ENCODE measurements at places on chromosomes 16 and 17.
A peak's percentile ranks its signal among the peaks of the same experiment; 100 is the strongest.

DNA sequence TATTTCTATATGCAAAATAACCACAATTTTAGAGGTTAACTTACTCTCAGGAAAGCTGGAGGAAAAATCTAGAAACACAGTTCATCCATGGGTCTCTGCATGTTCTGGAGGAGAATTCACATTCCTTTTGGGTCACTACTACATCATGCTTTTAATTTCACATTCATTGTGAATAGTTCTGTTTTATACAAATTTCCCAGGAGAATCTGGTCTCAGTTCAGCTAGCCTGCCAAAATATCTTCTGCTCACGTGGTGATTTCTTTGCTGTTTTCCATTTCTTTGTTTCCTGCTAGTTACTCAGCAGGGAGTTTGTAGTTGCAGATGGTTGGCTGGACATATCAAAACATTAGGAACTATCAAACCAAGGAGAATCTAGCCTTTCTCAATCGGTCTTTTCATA, at the start of gene ABCA9:
ABCA9 (minus strand) TSS at position 106 of the 400 bp plus-strand sequence. CDS start 9,801 bp downstream, outside the sequence.
- no peak for DNase-seq

DNA sequence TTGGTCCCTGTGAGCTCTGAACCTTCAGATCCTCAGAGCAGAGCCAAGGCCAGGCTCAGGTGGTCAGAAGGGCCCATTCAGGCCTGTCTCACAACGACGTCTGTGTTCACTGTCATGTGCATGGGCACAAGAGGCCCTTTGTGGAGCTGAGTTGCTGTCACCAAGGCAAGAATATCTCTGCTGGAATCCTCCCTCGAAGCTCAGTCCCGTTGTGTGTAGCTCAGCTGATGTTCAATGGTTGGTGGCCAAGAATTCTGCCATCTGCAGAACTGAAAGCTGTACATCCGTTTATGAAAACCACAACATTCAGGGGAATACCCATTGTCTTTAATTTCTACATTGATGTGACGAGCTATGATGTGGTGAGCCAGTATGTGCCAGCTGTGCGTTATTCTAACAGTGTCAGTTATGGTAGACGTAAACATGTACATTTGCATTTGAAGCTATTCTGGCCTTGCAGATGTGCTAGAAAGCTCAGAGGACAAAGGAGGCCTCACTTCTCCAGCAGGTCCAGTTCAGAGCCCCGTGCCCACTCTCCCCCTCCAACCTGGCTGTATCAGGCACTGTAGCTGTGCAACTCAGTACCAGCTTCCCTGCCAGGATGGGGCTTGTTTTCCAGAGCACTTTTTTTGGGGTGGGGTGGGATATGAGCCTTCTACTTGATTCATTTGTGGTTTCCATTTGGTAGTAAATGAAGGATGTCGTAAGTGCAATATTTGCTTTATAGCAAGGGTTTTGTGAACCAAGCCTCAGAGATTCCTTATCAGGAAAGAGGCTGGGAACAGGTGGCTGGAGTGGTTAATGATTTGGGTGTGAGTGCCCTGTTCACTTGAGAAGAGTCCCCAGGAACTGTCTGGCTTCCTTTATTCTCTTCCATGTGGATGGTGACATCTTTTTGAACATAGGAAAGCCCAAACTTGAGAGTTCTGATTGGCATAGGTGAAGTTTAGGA, 56.1 kb downstream of the B9D1 start:
- no peak for DNase-seq

DNA sequence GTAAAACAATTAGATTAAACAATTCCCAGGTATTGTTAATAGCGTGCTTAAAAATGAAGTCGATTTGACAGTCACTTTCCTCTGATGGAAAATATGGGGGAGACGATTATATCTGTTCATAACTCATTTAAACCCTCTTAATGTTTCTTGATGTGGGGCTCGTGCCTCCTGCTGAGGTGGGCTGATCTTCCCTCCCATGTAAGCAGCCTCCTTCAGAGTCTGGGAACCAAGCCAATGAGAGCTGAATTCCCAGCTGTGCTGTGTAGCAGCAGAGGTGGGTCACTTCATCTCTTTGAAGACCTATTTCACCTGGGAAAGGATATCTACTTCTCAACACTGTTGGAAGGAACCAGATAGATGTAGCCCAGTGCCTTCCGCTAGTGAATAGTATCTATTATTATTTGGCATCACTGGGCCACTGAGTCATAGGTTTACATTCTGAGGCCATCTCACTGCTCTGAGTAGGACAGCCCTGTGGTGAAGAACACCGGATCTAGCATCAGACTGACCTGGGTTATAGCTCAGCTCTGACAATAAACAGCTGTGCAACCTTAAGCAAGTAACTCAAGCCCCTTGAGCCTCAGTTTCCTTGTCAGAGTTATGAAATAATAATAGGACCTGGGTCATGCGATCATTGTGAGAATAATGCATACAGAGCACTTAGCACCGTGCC, 85.3 kb upstream of the C16orf82 start:
- no peak for DNase-seq

DNA sequence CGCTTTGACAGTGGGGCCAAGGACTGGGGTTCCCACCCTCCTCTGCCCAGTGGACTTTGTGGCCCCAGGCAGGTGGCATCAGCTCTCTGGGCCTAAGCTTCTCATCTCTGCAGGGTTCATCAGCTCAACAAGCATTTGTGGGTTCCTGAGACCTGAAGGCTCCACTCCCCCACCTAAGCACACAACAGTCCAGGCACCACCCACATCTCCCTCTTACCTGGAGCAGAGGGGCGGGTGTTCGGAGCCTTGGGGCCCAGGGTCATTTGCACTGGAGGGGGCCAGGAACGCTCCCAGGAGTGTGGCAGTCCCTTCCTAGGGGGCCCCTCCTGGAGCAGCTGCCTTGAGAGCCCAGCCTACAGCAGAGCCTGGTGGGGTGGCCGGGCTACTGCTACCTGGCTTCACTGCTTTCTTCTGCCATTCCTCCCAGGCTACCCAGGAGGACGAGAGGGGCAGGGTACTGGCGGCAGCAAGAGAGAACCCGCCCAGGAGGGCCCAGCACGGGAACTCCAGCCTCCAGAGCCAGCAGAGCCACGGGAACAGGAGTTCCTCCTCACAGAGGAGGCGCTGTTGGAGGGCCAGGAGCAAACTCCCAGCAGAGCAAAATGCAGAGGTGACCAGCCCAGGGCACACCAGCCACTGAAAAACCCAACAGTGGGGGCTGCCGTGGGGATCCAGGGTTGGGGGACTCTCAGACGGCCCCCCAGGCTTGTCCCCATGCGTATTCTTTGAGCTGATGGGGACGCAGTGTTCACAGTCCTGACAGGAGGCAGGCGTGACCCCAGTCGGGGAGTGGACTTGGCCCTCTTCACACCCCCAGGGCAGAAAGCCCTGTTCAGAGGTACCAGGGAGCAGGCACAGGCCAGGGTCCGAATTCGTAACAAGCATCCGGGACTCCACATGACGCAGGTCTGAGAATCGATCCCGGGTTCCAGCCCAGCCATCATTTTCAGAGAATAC, 35.1 kb upstream of the SLC38A10 start:
- no peak for DNase-seq

- peak; percentile 4 for DNase-seq
These were observed 314.3 kb downstream of the KCNJ2 start for GRCh38 chr17:70483624-70484023.

- DNase-seq = no peak
These were observed 132.3 kb upstream of the IRX3 start for GRCh38 chr16:54418903-54419302.

GRCh38 chr17:58282442-58282841, 1.7 kb upstream of the MPO start:
- DNase-seq = no peak

DNA sequence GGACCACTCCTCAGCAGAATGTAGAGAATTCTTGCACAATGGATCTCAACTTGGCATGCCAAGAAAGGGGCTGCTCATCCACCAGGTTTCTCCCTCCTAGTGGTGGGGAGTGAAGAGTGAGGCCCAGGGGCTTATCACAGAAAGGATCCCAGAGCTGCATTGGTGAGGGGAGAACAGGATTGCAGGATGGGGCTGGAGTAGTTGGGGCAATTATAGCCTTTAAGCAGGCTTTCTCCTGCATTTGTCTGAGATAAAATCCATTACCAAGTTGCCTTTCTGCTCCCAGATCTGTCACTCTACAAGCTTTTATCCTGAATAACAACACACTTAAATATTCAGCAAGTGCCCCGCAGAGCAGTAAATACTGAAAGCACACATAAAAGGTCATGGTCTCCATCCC, 130.8 kb upstream of the CES5A start:
- DNase-seq = no peak

GRCh38 chr16:65154321-65154720, 32.5 kb upstream of the CDH11 start:
- DNase-seq = no peak

- no peak for DNase-seq
These were observed 210.8 kb downstream of the KATNIP start for GRCh38 chr16:27760789-27761176.

DNA sequence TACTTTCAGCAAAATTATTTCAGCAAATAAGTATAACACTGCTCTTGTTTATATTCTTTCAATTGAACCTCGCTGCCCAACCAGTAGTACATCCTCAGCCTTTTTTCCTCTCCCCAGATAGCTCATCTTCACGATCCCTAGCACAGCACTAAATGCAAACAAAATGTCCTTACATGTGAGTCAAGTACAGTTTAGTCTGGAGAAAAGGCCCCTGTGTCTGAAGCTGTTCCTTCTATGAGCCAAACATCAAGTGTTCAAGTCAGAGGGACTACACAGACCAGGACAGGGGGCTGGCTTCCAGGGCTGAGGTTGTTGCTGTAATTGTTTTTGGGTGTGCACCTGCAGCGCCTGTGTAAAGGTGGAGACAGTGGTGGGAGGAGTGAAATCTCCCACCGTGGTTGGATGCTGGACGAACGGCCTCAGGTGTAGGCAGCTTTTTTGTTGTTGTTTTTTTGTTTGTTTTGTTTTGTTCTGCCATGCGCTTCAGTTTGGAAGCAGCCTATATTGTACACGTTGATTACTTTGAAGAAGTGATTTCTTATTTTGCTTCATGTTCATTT, 147.1 kb downstream of the PRKCA start:
- DNase-seq = no peak

- no peak for DNase-seq
These were observed 114.0 kb downstream of the PRKCB start for GRCh38 chr16:23949630-23950290.

DNA sequence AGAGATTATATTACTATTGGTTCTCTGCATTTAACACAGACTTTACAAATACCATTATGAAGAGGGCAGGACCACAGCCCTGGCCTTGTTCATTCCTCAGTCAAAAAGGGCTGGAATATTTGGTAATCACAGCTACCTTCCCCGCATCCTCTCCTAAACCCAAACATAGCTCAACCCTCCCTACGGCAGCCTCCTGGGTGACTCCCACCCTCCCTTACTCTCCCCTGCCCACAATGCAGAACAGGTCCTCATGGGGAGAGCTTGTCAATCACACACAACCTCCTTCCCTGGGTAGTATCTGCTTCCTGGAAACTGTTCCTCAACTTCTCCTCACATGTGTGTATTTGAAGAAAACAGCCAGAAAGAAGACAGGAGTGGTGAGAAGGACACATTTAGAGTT, 224.2 kb downstream of the C16orf78 start:
- no peak for DNase-seq

- DNase-seq = no peak
These were observed 4.6 kb downstream of the KRT34 start for GRCh38 chr17:41377546-41377945.

DNA sequence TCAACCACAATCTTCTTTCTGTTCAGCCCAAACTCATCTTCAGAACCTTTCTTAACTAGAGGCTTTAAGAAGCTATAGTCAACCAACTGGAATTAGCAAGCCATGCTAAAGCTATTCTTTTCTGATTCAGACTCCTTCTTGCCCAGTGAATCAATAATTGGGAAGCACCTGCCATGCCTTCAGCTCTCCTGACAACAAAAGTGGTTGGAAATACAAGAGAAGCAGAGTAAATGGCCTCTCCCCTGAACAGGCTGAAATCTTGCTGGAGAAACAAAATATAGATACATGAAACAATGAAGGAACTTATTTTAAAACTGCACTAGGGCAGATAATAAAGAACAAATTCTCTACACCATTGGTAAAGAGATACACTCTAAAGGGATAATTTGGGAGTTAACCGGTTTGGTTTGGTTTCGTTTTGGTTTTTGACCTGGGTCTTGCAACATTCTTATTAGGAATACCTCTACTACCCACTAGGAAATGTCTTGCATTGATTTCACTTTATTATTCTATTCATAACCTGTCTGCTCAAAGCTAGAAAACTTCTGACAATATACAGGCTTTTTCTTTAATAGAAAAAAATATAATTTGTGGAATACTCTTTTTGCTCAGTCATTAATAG, 173.6 kb upstream of the DYNLRB2 start:
- DNase-seq = no peak

DNA sequence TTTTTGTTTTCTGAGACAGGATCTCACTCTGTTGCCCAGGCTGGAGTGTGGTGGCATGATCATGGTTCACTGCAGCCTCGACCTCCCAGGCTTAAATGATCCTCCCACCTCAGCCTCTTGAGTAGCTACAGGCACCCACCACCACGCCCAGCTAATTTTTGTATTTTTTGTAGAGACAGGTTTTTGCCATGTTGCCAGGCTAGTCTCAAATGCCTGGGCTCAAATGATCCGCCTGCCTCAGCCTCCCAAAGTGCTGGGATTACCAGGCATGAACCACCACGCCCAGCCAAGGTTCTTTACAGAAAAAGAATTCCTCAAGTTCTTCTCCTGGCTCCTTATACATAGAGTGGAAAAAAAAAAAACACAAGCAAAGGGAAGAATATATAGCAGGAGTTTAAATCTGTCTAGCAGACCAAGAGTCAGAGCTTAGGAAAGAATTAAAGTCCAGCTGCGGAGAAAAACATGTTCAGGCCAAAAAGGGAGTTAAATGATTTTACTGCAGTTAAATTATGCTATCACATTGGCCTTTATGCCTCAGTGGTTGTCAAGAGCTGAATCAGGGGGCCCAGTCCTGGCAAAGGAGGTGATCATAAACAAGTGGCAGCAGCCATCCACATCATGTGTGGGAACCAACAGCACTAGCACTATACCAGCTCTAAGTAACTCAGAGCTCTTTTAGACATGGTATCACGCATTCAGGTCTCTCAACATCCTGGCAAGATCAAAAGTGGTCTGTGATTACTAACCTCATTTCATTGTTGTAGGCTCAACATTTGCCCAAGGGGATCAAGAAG, 39.3 kb downstream of the LIG3 start:
- no peak for DNase-seq

DNA sequence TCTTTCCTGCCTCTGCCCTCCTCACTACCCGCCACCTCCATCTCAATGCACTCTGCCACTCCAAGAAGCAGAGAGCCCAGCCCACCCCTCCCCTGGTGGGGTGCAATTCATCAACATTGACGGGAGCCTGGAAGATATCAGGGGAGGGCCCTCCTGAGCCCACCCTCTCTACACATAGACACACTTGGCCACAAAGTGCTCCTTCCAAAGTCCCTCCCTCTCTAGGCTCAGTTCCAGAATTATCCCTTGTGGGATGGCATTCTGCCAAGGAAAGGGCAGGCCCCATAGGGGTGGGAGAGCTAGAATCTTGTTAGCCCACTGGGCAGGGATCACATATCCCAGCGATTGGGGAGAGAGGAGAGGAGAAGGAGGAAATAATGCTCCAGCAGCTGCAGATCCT, 66.2 kb downstream of the TMEM132E start:
- DNase-seq = peak; percentile 20

GRCh38 chr17:46163929-46164594, 29.2 kb downstream of the KANSL1 start:
- DNase-seq = no peak

Data from K562 (cell line).